Thyroid gland (tissue), 4 donors: ENCODE measurements at places on chromosomes 7 and 10. TPM values are rescaled to one million over a fixed set of nuclear protein-coding genes. Genes with fewer than 3 reads are reported as not detected.

Gene C10orf71
- total RNA-seq, result not detected

Gene MMRN2
- total RNA-seq, result 45.1 TPM

Gene HMX2
- total RNA-seq, result not detected

Gene PLCE1
- total RNA-seq, result 15.6 TPM

Gene NEUROG3
- total RNA-seq, result not detected

Gene SLC13A1
- not detected for total RNA-seq

Gene TMEM213
- total RNA-seq, result not detected

Gene SEM1
- 17.7 TPM for total RNA-seq

Gene SPDYE16
- not detected for total RNA-seq

Gene MYO3A
- 1.6 TPM for total RNA-seq

Gene PAX4
- not detected for total RNA-seq

Gene CROT
- 99.7 TPM for total RNA-seq

GRCh38 chr10:1454428-1454827, 282.9 kb downstream of the ADARB2 start:
- no peak for DNase-seq

- no peak for DNase-seq
Observed at GRCh38 chr7:24734306-24734705, 23.0 kb downstream of the GSDME start.

GRCh38 chr10:131290781-131291180, 20.7 kb downstream of the TCERG1L start:
- no peak for DNase-seq

- DNase-seq, result no peak
Observed at GRCh38 chr7:122337011-122337410, 32.5 kb upstream of the FEZF1 start.

- DNase-seq, result no peak
Observed at GRCh38 chr7:151423226-151423625, 13.4 kb upstream of the WDR86 start.

- no peak for DNase-seq
Observed at GRCh38 chr7:129729511-129729910, 118.0 kb downstream of the NRF1 start.

DNA sequence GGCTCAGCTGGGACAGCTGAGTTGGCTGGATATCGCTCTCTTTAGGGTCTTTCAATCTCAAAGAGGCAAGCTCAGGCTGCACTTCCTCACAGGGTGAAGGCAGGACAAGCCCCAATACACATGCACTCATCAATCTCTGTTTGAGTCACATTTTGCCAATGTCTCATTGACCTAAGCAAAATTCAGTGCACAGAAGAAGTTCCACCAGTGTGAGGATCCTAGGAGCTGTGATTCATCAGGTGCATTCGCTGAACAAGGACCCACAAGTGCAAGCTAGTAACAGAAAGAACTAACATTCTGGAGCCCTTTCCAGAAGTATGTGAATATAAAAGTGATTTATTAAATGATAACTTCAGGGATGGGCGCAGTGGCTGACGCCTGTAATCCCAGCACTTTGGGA, 477.2 kb downstream of the GPAM start:
- DNase-seq, result no peak

GRCh38 chr10:11609492-11610093, 1.9 kb downstream of the USP6NL start:
- no peak for DNase-seq

DNA sequence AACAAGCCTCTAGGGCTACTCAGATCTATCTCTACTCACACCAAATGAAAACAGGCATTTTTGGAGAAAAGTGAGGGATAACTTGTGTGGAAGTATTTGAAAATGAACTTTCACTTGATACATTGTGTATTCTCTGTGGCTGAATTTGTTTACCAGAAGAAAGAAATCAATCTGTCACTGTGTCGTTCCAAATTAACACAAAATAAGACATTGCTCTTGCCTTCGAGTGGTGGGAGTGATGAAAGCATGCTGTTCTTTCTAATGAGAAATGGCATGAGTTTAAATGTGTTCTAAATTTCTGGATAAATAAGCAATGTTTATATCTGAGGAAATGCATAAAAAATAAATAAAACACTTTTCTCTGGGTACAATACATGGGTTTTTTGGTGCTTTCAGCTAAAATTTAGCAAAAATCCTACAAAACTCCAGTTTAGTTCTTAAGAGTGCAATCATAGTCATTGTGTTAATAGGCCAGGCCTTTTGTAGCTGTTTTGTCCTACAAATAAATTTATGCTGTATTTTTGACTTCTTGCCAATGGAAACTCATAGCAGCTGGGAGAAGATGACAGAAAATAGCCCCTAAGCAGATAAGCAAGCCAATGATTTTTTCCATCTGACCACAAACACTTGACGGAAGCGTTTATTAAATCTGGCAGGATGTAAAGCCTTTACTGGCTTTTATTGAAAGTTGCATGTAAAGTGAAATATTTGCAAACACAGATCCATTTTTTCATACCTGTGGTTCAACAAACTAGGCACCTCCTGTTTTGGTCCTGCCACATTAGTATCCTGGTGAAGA, 1064.1 kb upstream of the GHITM start:
- no peak for DNase-seq

DNA sequence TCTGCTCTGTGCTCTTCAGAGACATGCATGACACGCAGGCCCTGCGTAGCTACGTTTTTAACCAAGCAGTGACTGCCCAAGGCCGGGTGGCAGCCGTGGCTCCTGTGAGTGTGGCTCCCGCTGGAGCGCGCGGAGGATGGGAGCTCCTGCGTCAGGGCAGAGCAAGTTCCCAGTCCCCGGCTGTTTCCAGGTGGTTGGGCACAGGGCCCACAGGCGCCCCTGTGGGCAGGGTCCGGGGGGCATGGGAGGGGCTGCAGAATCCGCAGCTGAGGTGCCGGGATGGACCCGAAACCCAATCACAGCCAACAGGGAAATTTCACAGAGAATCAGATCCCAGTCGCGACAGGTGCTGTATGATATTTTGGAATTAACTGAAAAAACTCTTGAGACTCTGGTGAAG, 9.8 kb downstream of the NKX6-2 start:
- no peak for DNase-seq

DNA sequence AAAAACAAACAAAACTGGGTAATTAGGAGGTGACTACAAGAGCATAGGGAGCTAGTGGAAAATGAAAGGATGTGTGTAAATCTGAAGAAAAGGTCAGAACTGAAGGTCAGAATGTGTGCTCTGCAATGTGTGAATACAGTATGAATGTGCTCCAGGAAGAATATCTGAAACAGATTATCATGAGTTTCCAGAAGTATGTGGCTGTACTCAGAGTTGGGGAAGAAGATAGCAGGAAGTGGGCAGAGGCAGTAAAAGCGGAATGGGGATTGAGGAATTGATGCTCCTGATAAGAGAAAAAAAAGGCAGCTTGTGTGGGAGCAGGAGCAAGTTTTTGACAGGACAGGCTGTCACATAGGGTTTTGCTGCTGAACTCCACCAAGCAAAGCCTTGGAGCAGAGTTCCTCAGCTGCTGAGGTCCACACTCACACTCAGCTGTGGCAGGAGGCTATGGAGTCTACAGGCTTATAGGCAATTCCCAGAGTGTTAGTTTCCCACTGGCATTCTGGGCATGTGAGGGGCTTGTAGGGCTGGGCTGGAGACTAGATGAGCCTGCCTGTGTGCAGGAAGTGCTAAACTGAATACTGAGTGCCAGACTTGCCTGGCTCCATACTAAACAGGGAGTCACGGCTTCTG, 22.9 kb downstream of the H2AZ2 start:
- no peak for DNase-seq

DNA sequence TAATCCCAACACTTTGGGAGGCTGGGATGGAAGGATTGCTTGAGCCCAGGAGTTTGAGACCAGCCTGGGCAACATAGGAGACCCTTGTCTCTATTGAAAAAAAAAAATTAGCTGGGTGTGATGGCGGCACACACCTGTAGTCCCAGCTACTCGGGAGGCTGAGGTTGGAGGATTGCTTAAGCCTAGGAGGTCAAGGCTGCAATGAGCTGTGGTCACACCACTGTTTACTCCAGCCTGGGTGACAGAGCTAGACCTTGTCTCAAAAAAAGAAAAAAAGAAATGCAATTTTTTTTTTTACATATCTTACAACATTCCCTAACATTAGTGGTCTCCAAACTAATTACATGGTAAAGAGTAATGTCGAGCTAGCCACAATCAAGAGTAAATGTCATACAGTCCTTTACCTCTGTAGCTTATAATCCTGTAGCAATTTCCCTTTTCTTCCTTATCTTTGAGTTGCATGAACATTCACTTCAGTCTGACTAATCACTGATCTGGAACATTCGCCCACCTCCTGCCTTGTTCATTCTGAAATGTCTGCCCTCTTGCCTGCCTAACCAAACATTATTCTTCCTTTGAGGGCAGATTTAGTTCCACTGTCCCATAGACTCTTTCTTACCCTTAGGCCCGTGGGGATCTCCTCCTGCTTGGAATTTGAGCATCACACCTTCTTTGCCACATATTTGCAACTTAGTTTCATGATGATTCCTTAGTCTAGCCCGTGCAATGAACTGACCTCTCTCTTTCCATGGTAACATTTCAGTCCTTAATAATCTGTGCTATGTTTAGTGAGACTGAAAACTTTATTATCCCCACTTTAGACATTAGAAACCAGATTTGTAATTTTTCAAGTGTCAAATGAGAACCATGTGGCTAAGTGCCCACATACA, 4.8 kb upstream of the VCL start:
- DNase-seq, result no peak

GRCh38 chr7:63054191-63054661, 944.4 kb upstream of the ZNF722 start:
- DNase-seq, result no peak

- no peak for DNase-seq
Observed at GRCh38 chr7:141511316-141511675, 39.9 kb upstream of the AGK start.

- no peak for DNase-seq
Observed at GRCh38 chr7:148296994-148297644, 293.4 kb upstream of the C7orf33 start.

DNA sequence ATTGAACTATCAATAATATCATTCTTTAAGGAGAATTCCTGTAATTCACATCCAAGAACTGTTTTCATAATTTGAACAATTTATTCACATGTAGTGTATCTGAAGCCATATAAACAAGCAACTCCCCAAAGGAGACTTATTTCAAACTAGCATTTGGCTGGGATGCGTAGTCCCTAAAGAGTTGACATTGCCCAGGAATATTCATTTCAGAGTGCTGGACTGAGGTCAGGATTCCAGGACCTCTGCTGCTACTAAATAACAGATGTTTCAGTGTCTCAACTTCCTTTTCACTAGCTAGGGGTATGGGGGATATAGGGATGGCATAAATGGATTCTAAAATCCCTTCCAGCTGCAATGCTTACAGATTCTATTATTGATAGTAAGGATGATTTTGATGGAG, 177.0 kb downstream of the TSPAN12 start:
- no peak for DNase-seq

DNA sequence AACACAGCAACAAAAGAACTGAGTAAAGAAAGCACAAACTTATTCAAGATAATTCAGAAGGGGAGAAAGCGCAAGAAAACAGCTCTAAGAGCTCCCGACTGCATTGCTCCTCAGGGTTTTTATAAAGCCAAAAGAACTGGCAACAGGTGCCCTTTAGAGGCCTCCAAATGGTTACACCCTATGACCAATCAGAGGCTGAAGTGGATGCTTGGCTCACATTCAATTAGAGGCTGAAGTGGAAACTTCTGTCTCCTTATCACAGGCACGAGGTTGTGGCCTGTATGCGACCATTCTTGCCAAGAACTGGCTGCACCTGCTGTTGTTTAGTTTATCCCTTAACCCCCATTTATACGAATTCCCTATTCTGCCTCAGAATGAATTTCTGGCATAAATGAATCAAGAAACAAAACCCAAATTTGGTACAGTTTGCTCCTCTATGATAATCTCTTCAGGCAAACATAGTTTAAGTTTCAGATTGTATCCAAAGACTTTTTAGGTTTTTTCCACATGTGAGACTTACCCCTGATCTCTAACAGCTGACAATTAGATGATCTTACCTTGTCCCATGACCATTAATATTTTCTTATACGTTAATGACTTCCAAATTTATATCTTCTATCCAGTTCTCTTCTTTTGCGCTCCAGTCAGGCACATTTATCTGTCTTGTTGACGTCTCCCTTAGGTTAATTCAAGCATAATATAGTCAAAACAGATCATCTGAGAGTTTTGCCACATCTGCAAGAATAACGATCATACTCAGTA, 504.8 kb downstream of the NXPH1 start:
- DNase-seq, result peak; percentile 15

DNA sequence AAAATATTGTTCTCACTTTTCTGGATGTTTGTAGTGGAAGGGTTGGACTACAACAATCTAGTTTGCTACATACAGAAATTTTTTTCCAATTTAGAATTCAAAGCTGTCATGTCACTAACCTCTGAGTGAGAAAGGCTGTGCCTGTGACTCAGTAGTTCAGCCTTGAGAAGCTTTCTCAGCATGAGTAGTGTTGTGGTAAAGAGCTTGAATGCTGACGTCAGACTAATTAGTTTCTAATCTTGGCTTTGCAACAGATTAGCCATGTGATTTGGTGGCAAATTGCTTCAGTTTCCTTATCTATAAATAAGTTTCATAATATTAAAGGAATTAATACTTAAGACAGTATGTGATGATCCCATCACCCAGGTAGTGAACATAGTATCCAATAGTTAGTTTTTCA, 83.8 kb downstream of the ABCA13 start:
- no peak for DNase-seq

GRCh38 chr7:124723012-124723411, 42.6 kb downstream of the GPR37 start:
- no peak for DNase-seq
